ENCODE measurements at places on chromosomes 11 and 22.

DNA sequence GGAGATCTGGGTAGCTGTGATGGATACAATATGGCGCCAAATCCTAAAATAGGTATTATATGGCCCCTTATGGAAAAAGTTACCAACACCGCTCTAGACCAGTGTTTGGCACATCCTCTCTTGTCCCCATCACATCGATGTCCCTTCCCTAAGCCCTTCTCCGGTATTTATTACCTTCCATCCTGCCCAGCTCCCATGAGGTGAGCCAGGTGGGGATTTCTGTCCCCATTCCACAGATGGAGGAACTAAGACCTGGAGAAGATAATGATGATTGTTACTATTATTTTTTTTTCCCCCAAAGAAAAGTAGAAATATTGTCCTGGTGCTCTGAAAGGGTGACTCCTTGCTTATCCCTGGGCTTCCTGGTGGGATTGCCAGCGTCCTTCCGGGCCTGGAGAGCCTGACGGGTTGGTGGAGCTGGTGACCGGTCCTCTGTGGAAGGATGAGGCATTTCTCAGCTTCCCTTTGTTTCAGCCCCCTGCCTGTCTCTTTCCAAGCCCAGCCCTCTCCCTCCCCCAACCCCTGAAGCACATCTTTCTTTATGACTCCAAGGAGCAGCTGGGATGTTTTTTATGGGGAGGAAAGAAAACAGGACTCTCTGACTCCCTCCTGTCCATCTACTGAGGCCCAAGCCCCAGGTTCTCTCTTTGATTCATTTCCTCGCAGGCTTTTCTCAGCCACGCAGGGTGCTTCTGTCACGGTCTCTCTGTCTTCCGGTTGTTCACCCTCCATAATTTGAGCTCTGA lies 65.4 kb downstream of the TP53I11 start:
- no peak for DNase-seq

GRCh38 chr11:6812390-6813005 lies 13.0 kb upstream of the OR6A2 start:
- DNase-seq = peak; percentile 16

DNA sequence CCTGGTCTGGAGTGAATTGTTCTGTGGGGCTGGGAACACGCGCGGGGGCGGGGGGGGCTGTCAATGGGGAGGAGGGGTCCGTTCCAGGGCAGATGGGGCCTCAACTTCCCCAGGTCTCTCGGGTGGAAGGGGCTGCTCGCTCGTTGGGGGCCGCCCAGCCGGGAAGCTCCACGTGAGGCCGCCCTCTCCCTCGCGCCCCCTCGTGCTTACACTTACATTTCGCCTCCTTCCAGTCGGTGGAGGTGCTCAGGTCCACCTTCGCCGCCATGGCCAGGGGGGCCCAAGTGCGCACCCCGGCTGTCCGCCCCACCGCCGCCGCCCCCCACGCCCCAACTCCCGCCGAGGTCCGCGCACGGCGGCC lies 452 bp downstream of the MACROD1 start:
- no peak for DNase-seq

GRCh38 chr11:129273944-129274711 lies 82.0 kb upstream of the ARHGAP32 start:
- no peak for DNase-seq

DNA sequence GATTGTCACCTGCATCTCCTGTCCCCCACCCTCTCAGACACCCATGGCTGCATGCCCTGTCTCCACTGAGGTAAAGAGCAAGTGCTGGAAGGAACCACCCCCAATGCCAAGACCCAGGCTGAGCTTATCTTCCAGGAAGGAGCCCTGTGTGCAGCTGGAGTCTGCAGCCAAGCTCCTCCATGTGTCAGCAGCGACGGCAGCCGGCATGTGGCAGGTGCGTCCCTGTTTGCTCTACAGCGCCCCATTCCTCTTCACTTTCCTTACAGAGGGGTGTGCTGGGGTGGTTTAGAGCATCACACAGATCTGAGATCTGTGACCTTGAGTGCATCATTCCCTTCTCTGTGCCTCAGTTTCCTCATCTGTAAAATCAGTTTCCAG lies 7.7 kb upstream of the MN1 start:
- no peak for DNase-seq

GRCh38 chr11:66985508-66986177 lies 10.5 kb downstream of the C11orf86 start:
- no peak for DNase-seq

DNA sequence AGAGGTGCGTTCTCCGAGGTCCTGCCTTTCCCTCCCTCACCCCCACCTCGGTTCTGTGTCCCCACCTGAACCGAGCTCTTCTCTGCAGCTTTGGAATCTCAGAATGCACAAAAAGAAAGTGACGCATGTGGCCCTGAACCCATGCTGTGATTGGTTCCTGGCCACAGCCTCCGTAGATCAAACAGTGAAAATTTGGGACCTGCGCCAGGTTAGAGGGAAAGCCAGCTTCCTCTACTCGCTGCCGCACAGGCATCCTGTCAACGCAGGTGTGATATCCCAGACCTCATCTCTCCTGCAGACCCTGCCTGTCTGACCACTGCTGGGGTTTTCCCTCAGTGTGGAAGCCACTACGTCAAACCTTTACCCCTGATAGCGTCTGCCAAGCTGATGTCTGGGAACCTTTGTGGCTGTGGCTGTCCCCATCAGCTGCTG lies 13.9 kb downstream of the ACP2 start:
- peak; percentile 49 for DNase-seq

- DNase-seq = no peak
Measured at GRCh38 chr11:65295571-65296341, 18.9 kb upstream of the CDC42EP2 start.

DNA sequence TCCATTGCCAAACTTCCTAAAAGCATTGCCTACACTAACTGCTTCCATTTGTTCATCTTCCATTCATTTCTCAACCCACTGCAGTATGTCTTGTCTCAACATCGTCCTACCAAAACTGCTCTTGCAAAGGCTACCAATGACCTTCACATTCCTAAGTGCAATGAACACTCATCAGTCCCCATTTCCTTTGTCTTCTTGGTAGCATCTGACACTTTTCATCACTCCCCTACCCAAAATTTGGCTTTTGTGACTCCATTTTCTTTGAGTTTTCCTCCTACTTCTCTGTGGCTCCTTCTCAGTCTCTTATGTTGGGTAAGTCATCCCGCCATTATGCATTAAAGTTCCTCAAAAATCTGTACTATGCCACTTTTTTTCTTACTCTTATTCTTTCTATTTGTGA lies 135.4 kb downstream of the CCDC81 start:
- no peak for DNase-seq

- no peak for DNase-seq
Measured at GRCh38 chr11:10896493-10896892, 38.6 kb upstream of the ZBED5 start.

GRCh38 chr11:125331357-125332035 lies 164.6 kb downstream of the FEZ1 start:
- DNase-seq = no peak

DNA sequence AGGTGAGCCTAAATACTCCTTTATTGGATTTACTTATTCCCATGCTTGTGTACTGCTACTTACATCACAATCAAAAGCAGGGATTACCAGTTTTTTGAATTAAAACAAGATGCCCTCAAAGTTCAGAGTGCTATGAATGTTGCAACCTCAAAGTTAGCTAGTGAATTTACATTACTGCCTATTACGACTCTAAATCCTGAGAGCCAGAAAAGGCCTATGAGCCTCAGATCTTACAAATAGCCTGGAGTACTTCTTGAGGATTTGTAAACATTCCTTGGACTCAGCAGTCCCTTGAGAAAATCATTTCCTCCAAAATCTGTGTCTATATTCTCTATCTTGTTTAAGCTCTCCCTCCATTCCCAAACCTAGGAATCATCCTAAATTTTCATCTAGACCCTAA lies 25.5 kb downstream of the CHORDC1 start:
- no peak for DNase-seq

GRCh38 chr11:114156131-114156581 lies 96.6 kb downstream of the ZBTB16 start:
- no peak for DNase-seq

GRCh38 chr11:88042647-88043046 lies 132.6 kb downstream of the RAB38 start:
- DNase-seq = no peak

DNA sequence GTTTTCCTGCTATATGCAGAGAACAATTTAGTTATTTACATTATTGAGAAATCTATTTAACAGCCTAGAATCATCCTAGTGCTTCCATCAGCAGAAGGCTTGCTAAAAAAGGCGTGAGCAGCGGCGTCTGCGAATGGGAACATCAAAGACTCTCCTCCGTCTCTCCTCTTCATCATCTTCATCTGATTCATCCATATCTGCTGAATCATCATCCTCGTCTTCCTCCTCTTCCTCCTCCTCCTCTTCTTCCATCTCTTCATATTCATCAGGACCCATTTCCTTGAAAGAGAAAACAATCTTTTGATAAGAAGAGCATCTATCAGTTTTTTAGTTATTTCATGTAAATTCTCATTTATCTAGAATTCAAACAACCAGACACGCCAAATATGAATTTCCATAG lies 5.6 kb upstream of the CD59 start:
- DNase-seq = no peak

DNA sequence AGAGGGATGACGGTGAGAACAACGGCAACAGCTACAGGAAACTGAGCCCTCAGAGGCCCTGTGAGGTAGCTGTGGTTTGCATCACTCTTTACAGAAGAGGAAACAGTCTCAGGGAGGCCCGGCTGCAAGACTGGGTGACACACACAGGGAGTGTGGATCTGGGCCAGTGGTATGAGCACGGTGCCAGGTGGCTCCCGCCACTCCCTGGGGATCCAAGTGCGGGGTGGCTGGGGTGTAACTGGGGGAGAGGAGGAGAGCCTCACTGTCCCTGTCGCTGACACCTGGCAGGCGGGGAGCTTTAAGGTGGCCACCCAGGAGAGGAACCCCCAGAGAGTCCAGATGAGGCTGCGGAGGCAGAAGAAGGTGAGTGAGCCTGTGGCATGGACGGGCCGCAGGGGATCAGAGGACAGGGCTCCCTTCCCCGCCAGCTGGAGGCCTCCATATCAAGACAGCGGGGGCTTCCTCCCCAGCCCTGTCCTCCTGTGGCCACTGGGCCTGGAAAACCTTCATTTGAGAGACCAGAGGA lies 5.6 kb downstream of the RGL4 start:
- DNase-seq = peak; percentile 76

GRCh38 chr11:7143908-7144307 lies 55.1 kb downstream of the RBMXL2 start:
- DNase-seq = no peak

- no peak for DNase-seq
Measured at GRCh38 chr11:125990244-125990643, 44.4 kb downstream of the VSIG10L2 start.

GRCh38 chr11:65879617-65880016 lies at the start of gene CTSW:
CTSW (plus strand) TSS chr11:65879837; CDS start chr11:65879855, 18 bp downstream.
- DNase-seq = peak; percentile 56

GRCh38 chr11:1043563-1044096 lies 7.1 kb upstream of the MUC6 start:
- DNase-seq = no peak

- DNase-seq = no peak
Measured at GRCh38 chr11:30143098-30143705, 87.6 kb upstream of the FSHB start.

DNA sequence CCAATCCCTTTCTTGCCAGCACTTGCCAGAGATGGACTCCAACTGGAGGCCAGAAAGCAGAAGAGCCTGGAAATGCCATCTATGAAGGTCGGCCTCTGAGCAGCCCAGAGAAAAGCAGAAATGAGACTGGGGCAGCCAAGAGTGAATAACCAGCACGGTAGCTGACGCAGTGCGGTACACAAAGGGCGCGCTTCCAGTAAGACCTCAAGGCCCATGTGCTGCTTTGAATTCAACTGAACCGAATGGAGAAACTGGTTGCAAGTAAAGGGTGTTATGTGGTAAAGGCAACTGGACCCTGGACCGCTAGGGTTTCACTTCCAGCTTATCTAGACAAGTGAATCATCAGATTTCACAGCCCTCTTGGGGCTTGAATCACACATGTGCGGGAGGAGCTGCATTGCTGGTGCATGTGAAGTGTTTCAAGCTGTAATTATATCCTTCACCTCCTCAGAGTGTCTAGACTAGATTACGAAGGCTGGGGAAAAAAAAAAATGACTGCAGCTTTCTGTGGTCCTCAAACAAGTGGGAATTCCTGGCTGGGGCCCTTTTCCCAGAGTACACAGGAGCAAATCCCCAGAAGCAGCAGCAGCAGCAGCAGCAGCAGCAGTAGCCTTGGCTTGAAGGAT lies 128.9 kb downstream of the CCDC34 start:
- no peak for DNase-seq

DNA sequence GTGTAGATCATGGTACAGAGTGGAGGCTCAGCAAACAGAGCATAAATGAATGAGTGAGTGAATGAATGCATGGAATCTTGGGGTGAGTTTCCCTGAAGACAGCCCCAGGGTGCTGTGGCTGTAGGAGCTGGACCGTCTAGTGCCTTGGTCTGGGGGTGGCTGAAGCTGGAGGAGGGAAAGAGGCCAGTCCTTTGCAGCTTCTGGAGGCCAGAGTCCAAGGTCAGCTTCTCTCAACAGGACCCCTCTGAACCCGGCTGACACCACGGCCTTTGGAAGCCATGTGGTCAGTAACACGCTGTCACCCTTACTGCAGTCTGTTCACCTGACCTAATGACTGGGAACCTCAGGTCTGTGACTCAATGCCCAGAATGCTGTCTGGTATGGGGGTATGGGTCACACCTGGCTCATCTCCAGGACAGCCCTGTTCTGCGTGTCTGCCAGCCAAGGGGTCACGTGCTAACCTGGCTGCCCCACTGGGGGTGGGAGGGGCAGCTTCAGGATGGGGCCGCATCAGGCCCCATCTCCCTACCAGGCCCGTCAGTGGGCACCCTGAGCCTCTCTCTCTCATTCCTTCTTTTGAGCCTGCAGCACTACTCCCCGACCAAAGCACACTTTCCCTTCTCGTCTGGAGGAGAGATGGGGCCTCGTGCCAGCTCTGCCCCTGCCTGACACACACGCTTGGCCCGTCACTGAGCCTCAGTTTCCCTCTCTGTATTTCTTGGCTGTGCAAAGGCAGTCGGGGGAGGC lies 24.1 kb upstream of the CHKA start:
- no peak for DNase-seq

- no peak for DNase-seq
Measured at GRCh38 chr11:10648871-10649270, 44.7 kb downstream of the IRAG1 start.

GRCh38 chr11:71486320-71486719 lies 33.3 kb downstream of the NADSYN1 start:
- no peak for DNase-seq

GRCh38 chr11:122367809-122368231 lies 251.8 kb upstream of the BLID start:
- no peak for DNase-seq

DNA sequence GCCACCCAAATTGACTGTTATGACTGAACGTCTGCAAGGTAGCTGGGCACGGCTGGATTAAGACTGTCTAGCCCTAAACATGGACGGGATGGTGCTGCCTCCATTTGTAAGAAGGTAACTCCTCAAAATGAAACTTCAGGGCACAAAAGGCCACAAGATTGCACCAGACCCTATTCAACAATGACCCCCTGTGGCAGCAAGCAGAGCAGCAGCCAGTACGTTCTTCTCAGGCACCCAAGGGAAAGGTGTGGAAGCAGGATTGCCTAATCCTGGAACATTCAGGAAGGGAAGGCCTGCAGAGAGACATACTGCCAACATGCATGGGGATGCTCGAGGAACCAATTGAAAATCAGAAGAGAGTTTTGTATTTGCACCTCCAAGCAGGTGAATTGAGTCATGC lies 4.5 kb upstream of the TBX10 start:
- DNase-seq = no peak

Measured in activated gamma-delta T cell treated with Interleukin-2 at 50 U/mL for 16 hours (primary cell).